Prostate gland (tissue), 2 donors: ENCODE measurements at places on chromosomes 7 and 10. TPM values are rescaled to one million over a fixed set of nuclear protein-coding genes. Genes with fewer than 3 reads are reported as not detected.

Gene ANTXRL
- total RNA-seq = not detected

Gene ZNF746
- 21.0 TPM for total RNA-seq

Gene PRKCQ
- total RNA-seq = 1.4 TPM

Gene PAPSS2
- total RNA-seq = 5.5 TPM

Gene SPACDR
- total RNA-seq = 11.9 TPM

Gene ANXA8L1
- 12.3 TPM for total RNA-seq

Gene BAIAP2L1
- total RNA-seq = 24.7 TPM

Gene PTN
- 96.6 TPM for total RNA-seq

- no peaks in the 10 kb centered on the region for H3K27me3 ChIP-seq
- H3K4me1 ChIP-seq = no peaks in the 10 kb centered on the region
- DNase-seq = no peak
- no peak overlapping the region for H3K4me3 ChIP-seq
Observed at GRCh38 chr7:37765872-37766525, 82.4 kb upstream of the NME8 start.

DNA sequence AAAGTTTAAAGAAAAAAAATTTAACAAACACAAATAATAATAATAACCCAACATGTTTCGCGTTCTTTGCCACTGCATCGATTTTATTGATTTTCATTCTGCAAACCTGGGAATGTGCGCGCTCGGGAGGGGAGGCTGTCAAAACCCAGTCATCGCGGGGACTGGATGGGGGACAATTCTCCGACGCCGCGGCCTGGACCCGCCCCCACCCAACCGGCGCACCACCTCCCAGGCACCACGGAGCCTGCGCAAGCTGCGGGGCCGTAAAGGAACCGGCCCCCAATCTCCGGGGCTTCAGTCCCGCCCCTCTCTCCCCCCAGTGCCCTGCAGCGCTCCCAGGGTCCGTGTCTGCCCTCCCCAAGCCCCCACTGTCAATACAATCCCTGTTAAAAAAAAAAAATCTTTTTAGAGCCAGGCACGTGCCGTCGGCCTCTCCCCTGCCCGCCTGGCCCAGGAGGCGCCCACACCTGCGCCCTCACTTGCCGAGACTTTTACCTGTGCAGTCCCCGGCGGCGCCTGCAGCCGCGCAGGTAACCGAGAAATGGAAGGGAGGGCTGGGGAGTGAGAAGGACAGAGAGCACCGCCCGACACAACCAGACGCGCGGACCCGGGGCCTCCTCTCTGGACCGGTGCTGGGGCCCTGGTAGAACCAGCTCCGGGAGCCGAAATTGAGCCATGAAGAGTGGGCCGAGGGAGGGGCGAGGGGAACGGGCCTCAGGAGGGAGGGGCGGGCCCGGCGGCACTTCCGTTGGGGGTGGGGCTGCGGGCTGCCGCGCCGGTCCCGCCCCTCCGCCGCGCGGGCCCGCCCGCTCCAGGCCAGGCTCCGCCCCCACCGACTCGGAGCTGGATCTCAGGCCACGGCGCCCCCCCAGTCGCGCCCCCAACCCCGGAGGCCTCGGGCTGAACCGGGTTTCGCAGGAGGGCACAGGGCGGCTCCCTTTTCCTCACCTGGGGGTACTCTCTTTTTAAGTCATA lies 7.6 kb upstream of the ZNF503 start:
- H3K27me3 ChIP-seq = no peaks in the 10 kb centered on the region
- DNase-seq = peak; percentile 86
- H3K27ac ChIP-seq = peak overlapping the region; percentile 99
- H3K4me1 ChIP-seq = peaks cover 9% of the 10 kb centered on the region
- no peaks in the 10 kb centered on the region for H3K36me3 ChIP-seq

DNA sequence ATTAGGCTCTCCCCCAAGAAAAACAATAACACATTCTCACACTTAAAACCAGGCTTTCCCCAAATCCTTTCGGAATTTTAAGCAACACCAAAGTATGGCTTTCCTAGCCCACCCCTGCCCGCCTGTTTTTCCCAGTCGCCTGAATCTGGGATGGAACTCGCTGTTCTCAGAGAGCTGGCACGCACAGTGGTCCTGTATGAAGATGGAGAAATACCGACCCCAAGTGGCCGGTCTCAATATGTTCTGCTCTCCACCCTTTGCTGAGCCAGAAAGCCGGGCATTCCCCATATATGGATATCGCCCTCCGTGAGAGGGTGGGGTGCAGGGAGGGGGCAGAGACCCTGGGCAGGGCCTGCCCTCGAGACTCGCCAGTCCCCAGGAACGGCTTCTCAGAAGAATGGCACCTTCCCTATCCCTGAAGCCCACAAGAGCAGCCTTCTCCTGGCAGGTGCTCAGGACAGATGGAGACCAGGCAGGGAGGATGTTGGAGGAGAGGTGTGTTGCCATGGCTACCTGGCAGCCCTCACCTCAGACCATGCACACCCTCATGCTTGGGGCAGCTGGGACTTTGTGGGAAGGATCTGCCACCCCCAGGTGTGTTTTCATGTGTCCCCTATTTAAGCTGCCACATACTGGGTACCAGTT lies 3.4 kb downstream of the TACR2 start:
- H3K36me3 ChIP-seq = no peaks in the 10 kb centered on the region
- peak overlapping the region; percentile 7 for H3K27ac ChIP-seq
- H3K4me1 ChIP-seq = no peaks in the 10 kb centered on the region
- no peak overlapping the region for H3K4me3 ChIP-seq

DNA sequence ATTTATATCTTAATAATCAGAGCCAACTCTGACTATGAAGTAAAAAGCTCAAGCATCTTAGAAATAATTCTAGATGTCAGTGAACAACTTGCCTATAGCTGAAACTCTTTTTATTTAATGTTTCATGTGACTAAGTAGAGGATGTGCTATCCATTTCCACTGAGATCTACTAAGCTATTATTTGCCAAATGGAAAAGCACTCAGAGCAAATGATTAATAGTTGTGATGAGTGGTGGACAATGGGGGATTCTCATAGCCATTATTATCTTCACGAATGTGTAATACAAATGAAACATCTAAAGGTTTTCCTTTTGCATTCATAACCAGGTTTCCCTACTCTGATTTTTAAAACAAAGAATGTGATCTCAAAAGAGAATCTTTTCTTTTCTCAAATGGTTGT lies 126.6 kb upstream of the GNAI1 start:
- no peak for DNase-seq
- no peak overlapping the region for H3K4me3 ChIP-seq
- no peaks in the 10 kb centered on the region for H3K27me3 ChIP-seq
- no peaks in the 10 kb centered on the region for H3K4me1 ChIP-seq

DNA sequence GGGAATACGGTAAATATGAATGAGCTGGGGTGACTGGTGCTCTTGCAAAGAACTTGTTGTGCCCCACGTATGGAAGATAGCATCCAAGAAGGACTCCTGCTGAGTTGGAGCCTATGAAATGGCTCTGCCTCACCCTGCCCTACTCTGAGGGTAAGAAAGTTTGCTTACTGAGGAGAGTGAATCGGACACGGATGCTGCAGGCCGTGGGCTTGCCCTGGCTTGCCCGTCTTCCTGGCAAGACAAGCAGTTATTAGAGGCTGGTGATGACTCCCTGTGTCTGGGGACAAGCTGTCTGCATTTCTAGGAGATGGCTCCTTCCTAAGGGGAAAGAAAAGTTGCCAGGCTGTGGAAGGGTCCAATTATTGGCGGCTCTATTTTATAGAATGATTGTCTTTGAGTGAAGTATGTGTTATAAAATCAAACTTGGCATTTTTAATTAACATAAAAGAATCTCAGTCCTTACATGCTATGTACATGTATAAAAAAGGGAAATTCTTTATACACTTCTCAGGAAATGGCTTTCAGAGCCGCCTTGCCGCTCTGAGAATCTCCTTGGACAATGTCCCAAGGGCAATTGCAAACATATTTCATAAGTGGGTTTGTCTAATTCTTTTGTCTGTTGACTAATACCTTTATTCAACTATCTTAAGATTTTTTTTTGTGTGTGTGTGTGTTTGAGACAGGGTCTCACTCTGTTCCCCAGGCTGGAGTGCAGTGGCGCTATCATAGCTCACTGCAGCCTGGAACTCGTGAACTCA lies 64.6 kb downstream of the CYP26A1 start:
- H3K36me3 ChIP-seq = no peaks in the 10 kb centered on the region
- no peak overlapping the region for H3K4me3 ChIP-seq
- H3K4me1 ChIP-seq = no peaks in the 10 kb centered on the region
- H3K27ac ChIP-seq = no peak overlapping the region
- no peaks in the 10 kb centered on the region for H3K27me3 ChIP-seq
- peak; percentile 58 for DNase-seq

DNA sequence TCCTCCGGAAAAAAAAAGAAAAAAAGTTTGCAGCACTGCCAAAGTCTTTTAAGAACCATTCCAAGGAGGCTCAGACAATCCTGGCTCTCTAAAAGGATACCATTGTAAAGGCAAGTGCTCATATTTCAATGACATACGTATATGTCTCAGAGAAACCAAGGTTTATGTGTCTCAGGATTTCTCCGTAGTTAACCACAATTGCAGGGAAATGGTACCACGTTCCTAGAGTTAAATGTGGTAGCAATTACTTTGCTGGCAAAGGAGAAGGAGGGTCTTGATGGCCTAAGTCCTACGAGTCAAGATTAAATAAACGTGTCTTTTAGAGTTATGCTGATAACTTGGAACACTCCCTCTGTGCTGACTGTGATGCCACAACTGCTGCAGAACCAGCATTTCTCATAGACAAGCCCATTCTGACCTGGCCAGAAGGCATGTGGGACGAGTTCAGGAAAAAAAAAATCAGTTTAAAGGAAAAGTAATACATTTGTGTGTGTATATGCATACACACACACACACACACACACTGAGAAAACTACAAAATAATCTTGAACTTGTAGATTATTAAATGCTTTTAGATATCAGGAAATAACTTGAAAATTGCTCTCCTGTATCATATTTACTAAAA lies 245.9 kb downstream of the FGFR2 start:
- DNase-seq = no peak
- H3K36me3 ChIP-seq = no peaks in the 10 kb centered on the region
- H3K4me1 ChIP-seq = no peaks in the 10 kb centered on the region
- no peak overlapping the region for H3K4me3 ChIP-seq
- H3K27ac ChIP-seq = no peak overlapping the region
- no peaks in the 10 kb centered on the region for H3K27me3 ChIP-seq

- no peak overlapping the region for H3K4me3 ChIP-seq
- no peak overlapping the region for H3K27ac ChIP-seq
- no peaks in the 10 kb centered on the region for H3K4me1 ChIP-seq
- DNase-seq = no peak
Observed at GRCh38 chr10:24096281-24096680, 112.7 kb upstream of the KIAA1217 start.

DNA sequence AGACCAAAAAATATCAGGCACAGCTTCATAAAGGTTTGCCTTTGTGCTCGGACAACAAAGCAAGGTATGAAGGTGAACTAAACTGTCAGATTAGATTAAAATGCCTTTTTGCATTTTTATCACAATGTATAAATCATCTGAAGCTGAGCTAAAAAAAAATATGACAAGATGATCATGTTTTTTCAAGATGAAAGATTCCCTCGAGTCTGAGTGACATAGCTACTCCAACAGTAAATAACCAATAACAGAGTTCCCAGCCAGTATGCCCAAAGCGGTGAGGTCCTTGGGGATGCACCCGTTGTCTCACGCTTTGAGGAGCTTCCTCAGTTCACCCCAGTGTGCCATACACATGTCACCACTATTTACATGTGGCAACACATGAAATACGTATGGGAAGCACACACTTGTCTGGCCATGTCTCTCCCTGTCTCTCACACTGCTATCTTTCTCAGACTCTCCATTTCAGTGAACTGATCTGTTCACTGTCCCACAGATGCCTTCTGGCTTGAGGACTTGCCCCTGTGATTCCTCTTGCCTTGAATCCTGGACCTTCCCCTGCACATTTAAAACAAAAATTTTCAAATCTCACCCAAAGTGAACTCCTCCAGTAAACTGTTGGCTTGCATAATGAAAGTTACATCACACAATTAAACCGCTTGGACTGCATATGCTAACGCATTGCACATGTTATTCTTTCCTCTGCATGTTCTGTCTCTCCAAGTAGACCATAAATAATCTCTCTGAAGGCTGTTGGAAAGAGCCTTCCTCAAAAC lies 2.6 kb upstream of the PIK3CG start:
- no peaks in the 10 kb centered on the region for H3K27me3 ChIP-seq
- no peak overlapping the region for H3K4me3 ChIP-seq
- H3K27ac ChIP-seq = no peak overlapping the region
- DNase-seq = no peak

GRCh38 chr10:116972131-116972530 lies 32.9 kb downstream of the SHTN1 start:
- no peak overlapping the region for H3K4me3 ChIP-seq
- DNase-seq = no peak
- no peaks in the 10 kb centered on the region for H3K36me3 ChIP-seq
- no peaks in the 10 kb centered on the region for H3K4me1 ChIP-seq
- no peaks in the 10 kb centered on the region for H3K27me3 ChIP-seq
- no peak overlapping the region for H3K27ac ChIP-seq

GRCh38 chr10:103786020-103786419 lies 69.4 kb downstream of the SH3PXD2A start:
- no peaks in the 10 kb centered on the region for H3K4me1 ChIP-seq
- no peak for DNase-seq
- H3K27ac ChIP-seq = no peak overlapping the region
- no peaks in the 10 kb centered on the region for H3K36me3 ChIP-seq
- H3K27me3 ChIP-seq = no peaks in the 10 kb centered on the region

DNA sequence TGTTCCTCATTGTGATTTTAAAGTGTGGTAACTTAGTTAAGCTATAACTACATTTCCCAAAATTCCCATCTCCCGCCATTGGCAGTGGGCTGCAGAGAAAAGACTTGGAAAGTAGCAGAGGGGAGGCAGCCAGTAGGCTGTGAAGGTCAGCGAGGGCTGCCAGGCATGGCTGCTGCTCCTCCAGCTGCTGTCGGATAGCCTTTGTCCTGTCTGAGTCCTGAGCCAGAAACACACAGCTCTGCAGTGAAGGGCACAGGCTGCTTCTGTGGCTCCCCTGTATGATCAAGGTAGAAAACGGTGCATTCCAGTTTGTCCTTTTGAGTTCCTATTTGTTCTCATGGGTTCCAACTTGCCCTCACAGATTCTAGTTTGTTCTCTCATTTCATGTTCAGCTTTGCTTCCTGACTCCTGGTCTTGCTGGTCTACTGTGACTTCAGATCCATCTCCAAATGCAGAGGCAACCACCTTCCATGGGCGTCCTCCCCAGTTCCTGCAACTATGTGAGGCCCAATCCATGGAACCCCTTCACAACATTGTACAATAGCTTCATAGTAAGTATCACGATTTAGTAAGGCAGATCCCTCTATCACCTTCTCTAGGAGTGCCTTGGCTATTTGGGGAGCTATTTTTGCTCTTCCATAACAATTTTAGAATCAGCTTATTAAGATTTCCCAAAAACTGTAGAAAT lies 31.7 kb downstream of the SYPL1 start:
- H3K27me3 ChIP-seq = no peaks in the 10 kb centered on the region
- H3K4me3 ChIP-seq = no peak overlapping the region
- no peak for DNase-seq
- H3K27ac ChIP-seq = no peak overlapping the region
- H3K36me3 ChIP-seq = no peaks in the 10 kb centered on the region

GRCh38 chr7:130394421-130395195 lies 14.3 kb downstream of the CPA1 start:
- no peaks in the 10 kb centered on the region for H3K27me3 ChIP-seq
- no peak overlapping the region for H3K27ac ChIP-seq
- DNase-seq = no peak
- no peaks in the 10 kb centered on the region for H3K4me1 ChIP-seq
- H3K36me3 ChIP-seq = no peaks in the 10 kb centered on the region

GRCh38 chr7:120273476-120273975 lies 551 bp downstream of the KCND2 start:
- H3K4me3 ChIP-seq = peak overlapping the region; percentile 12
- H3K27ac ChIP-seq = no peak overlapping the region
- H3K27me3 ChIP-seq = no peaks in the 10 kb centered on the region
- peaks cover 5% of the 10 kb centered on the region for H3K4me1 ChIP-seq

GRCh38 chr10:77602913-77603533 lies 34.6 kb downstream of the KCNMA1 start:
- H3K4me1 ChIP-seq = no peaks in the 10 kb centered on the region
- H3K4me3 ChIP-seq = no peak overlapping the region
- no peaks in the 10 kb centered on the region for H3K36me3 ChIP-seq
- no peak for DNase-seq
- H3K27me3 ChIP-seq = no peaks in the 10 kb centered on the region
